Stomach (tissue), 19 donors: ENCODE measurements at places on chromosomes 6 and 20.
A peak's percentile ranks its signal among the peaks of the same experiment; 100 is the strongest.

- H3K27ac ChIP-seq = no peak overlapping the region
- H3K27me3 ChIP-seq = no peaks in the 10 kb centered on the region
- H3K36me3 ChIP-seq = no peaks in the 10 kb centered on the region
- peaks cover 3% of the 10 kb centered on the region for H3K4me1 ChIP-seq
- H3K4me3 ChIP-seq = no peak overlapping the region
Measured at GRCh38 chr20:19913927-19914614, 103.1 kb upstream of the NAA20 start.

DNA sequence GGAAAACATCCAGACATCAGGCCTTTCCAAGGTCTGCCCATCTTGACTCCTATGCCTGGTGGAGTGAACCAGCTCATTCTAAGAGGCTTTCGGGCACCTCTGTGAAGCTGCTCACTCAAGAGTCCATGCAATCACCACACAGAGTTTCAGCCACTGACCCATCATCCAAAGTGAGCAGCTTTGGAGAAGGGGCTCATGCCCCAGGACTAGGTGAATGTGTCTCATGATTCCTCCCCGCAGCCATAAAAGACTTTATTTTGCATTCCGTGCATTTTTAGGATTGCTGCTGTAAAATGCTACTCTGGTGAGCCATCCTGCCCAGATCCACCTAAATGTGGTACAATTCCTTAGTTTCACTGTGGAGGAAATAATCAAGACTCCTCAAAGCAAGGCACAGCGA lies 44.5 kb upstream of the EZR start:
- no peak overlapping the region for H3K4me3 ChIP-seq
- no peaks in the 10 kb centered on the region for H3K36me3 ChIP-seq
- H3K27me3 ChIP-seq = no peaks in the 10 kb centered on the region
- H3K4me1 ChIP-seq = no peaks in the 10 kb centered on the region
- DNase-seq = no peak

DNA sequence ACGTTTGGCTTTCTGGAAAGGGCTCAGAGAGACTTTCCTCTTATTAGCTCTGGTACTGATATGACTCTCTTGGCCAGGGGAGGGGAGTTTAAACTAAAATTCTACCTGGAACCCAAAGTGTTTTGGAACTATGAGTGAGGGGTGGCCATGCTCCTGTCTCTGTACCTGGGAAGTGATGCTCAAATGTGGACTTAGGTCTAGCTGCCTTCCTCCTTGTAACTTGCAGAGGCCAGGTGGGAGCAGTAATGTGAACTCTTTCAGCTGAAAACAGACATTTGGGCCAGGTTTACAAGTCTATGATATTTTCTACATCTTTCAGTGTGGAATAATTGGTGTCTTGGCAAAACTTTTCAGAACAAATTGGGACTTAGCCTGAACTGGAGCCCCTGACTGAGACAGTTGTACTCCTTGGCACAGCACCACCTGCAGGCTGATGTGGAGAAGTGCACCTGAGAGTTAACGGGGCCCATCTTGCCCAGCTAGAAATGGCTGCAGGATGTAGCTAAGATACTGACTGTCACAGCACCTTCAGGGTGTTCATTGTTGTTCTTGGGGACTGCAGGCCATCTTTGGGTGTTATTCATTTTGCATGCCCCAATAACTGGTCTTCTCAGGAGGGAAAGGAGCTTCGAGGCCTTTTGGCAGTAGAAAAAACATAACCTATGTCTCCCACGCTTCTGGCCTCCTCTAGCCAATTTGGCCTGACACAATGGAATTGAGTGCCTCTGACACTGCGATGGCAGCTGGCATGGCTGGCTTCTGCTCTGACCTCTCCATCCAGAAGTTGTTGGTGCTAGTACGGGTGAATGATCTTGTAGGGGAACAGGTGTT lies 37.1 kb downstream of the CD109 start:
- H3K4me3 ChIP-seq = no peak overlapping the region
- no peak overlapping the region for H3K27ac ChIP-seq
- no peaks in the 10 kb centered on the region for H3K4me1 ChIP-seq
- DNase-seq = peak; percentile 59
- no peaks in the 10 kb centered on the region for H3K27me3 ChIP-seq

GRCh38 chr20:58545565-58546415 lies 30.6 kb upstream of the APCDD1L start:
- H3K27ac ChIP-seq = no peak overlapping the region
- H3K4me3 ChIP-seq = no peak overlapping the region
- no peaks in the 10 kb centered on the region for H3K36me3 ChIP-seq
- H3K4me1 ChIP-seq = no peaks in the 10 kb centered on the region

DNA sequence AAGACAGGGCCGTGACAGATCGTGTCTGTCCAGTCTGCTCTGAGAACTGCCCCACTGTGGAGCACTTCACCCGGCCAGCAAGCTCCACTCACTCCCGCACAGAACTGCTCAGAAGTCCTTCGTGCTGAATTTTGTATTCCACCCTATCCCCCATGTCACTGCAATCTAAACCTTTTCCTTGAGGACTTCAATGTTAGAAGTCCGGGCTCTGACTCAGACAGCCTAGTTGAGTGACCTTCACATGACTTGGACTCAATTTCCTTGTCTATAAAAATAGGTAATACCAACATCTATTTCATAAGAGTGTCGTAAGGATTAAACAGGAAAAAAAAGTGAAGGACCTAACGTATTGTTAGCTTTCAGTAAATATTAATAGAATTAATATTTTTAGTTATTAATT lies 161.6 kb downstream of the QRSL1 start:
- peak; percentile 36 for DNase-seq
- H3K27me3 ChIP-seq = no peaks in the 10 kb centered on the region

- H3K36me3 ChIP-seq = no peaks in the 10 kb centered on the region
- peaks cover 11% of the 10 kb centered on the region for H3K4me1 ChIP-seq
- peak; percentile 62 for DNase-seq
- peak overlapping the region; percentile 23 for H3K27ac ChIP-seq
- H3K27me3 ChIP-seq = no peaks in the 10 kb centered on the region
- H3K4me3 ChIP-seq = no peak overlapping the region
Measured at GRCh38 chr6:11732036-11732631, 46.5 kb downstream of the ADTRP start.

DNA sequence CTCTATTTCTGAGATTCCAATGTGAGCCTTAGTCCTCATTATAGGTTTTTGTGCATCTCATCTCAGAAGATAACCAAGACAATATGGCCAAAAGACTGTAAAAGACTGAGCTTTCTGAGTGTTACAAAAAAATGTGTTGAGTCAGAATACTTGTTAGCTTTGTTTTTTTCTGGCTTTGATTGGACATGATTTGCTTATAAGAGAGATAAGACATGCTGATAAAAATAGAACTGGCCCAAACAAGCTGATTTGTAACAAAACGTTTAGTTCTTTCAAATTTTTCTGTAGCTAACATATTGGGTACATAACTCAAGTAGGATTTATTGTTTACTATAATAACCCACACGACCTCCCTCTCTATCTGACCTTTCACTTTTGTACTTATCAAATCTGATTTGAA lies 32.9 kb downstream of the FILIP1 start:
- peaks cover 5% of the 10 kb centered on the region for H3K4me1 ChIP-seq
- no peak overlapping the region for H3K27ac ChIP-seq
- H3K4me3 ChIP-seq = no peak overlapping the region
- DNase-seq = no peak
- no peaks in the 10 kb centered on the region for H3K36me3 ChIP-seq

DNA sequence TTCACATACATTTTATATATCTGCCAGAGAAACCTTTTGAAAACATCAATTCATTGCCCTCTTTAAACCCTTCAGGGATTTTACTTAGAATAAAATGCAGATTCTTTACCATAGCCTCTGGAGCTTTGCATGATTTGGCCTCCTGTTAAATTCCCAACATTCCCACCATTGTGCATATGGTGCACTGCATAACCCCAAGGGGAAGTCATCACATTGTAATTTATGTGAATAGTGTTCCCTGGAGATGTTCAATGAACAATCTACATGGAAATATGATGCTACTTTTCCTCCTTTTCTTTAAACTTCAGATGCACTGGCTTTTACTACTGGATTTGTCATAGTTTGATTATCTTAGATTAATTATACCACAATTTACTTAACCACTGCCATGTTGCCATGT lies 94.7 kb downstream of the PHF3 start:
- no peak overlapping the region for H3K4me3 ChIP-seq
- no peak overlapping the region for H3K27ac ChIP-seq
- no peak for DNase-seq
- H3K36me3 ChIP-seq = no peaks in the 10 kb centered on the region
- no peaks in the 10 kb centered on the region for H3K4me1 ChIP-seq

- H3K36me3 ChIP-seq = no peaks in the 10 kb centered on the region
- H3K4me3 ChIP-seq = no peak overlapping the region
- DNase-seq = no peak
- H3K27ac ChIP-seq = no peak overlapping the region
- no peaks in the 10 kb centered on the region for H3K27me3 ChIP-seq
Measured at GRCh38 chr6:1047981-1048541, 263.8 kb upstream of the FOXQ1 start.

- H3K4me3 ChIP-seq = no peak overlapping the region
- H3K4me1 ChIP-seq = no peaks in the 10 kb centered on the region
- no peak for DNase-seq
- no peaks in the 10 kb centered on the region for H3K27me3 ChIP-seq
- H3K36me3 ChIP-seq = no peaks in the 10 kb centered on the region
Measured at GRCh38 chr6:83057705-83058321, 7.8 kb downstream of the UBE3D start.

DNA sequence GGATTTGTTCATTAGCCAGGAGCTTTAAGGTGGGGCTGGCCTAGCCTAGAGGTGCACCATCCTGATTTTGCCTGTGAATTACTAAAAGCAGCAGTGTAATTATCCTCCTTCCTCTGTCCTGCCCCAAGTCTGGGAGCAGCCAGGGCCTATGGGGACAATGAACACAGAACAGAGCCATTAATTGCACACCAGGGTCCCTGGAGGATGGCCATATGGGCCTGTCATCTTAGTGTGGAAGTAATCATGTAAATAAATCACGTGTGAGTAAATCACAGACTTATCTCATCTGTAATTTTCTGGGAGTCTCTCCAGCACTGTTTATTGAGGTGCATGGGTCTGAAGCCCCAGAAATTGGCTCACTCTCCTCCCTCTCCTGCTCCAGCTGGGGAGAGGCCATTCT lies 176.3 kb downstream of the LRFN2 start:
- H3K36me3 ChIP-seq = no peaks in the 10 kb centered on the region
- no peaks in the 10 kb centered on the region for H3K27me3 ChIP-seq
- no peak for DNase-seq

GRCh38 chr6:129844118-129844891 lies 16.8 kb downstream of the TMEM244 start:
- H3K27ac ChIP-seq = no peak overlapping the region
- H3K27me3 ChIP-seq = no peaks in the 10 kb centered on the region
- no peak for DNase-seq

GRCh38 chr6:130754786-130755367 lies 72.3 kb upstream of the SMLR1 start:
- H3K27me3 ChIP-seq = no peaks in the 10 kb centered on the region
- H3K4me1 ChIP-seq = no peaks in the 10 kb centered on the region
- DNase-seq = no peak
- H3K36me3 ChIP-seq = no peaks in the 10 kb centered on the region

DNA sequence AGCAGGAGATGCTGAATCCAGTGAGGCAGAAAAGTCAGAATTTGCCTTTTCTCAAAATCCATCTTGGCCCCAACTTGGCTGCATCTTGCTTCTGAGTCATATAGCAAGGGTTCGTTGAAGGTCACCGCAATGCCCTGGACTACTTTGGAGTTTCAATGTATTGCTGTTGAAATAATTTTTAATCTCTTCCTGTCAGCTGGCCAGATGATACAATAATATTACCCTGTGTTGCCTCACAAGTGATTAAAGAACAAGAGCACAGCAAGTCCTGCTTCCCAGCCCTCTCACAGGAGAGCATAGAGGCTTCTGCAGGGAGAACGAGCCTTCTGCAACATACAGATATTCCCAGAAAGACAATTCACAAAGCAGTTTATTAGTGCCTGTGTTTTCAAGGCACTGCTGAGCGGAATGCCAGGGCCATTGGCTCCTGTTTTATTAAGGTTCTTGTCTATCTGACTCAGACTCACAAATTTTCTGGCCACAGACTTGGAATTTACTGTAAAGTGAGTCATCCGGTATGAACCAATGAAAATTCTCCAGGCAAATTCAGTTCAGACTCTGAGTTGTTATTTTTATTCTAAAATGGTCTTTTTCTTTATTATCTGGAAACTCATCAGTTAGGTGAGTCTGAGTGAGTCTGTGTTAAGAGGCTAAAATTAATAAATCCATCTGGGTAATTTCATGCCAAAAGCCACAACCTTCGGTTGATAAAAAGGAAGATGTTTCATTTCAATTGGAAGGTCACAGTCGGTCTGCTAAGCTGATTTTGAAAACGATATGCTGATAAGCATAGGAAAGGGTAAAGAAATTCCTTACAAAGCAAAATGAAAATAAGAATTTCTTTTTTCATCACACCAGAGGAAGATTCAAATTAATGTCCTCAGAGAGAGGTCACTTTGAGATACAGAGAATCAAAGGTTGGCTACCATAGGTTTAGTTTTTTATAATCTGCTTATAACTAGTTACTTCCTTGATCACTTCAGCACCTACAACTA lies 289.4 kb upstream of the STXBP5 start:
- no peaks in the 10 kb centered on the region for H3K36me3 ChIP-seq
- H3K4me3 ChIP-seq = peak overlapping the region; percentile 18
- peaks cover 6% of the 10 kb centered on the region for H3K4me1 ChIP-seq
- no peaks in the 10 kb centered on the region for H3K27me3 ChIP-seq
- DNase-seq = peak; percentile 73

GRCh38 chr6:142055219-142055618 lies 77.5 kb upstream of the GJE1 start:
- no peaks in the 10 kb centered on the region for H3K36me3 ChIP-seq
- H3K4me1 ChIP-seq = peaks cover 6% of the 10 kb centered on the region
- no peak overlapping the region for H3K27ac ChIP-seq
- no peak overlapping the region for H3K4me3 ChIP-seq

DNA sequence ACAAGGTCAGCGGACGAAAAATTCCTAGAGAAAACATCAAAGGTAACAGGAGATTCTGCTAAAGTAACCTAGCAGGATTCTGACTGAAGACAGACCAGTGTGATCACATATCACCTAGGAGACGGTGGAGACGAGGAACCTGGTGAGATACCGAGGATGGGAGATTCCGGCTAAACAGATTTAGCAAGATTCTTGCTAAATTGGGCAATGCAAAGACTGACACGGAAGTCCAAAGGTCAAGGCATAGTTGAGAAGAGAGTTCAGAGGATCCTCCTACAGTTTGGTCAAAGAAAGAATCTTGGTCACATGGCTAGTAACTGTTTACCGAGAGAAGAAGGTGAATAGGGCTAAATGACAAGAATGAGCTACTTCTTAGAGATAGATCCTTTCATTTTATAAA lies 61.1 kb downstream of the TMEM170B start:
- DNase-seq = no peak
- no peaks in the 10 kb centered on the region for H3K27me3 ChIP-seq
- no peak overlapping the region for H3K27ac ChIP-seq
- H3K4me3 ChIP-seq = no peak overlapping the region

DNA sequence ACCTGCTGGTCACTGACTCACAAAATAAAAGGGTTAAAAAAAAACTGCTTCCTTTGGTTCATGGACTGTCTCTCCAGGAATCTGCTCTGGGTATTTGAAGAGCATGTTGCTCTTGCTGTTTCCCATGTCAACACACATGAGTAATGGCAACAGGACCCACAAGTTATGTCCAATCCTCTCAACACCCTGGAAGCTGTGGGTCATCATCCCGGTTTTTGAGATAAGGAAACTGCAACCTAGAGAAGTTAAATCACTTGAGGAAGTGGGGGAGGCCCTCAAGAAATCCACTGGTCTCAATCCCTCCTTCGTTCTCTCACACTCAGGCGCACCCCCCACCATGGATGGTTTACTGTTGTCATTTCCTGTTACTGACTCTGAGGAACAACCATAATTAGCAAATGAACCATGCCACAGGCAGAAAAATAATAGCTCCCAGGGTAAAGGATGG lies 12.4 kb downstream of the MAP1LC3A start:
- H3K36me3 ChIP-seq = peaks cover 74% of the 10 kb centered on the region
- H3K27me3 ChIP-seq = no peaks in the 10 kb centered on the region
- no peak overlapping the region for H3K4me3 ChIP-seq
- peaks cover 4% of the 10 kb centered on the region for H3K4me1 ChIP-seq
- no peak overlapping the region for H3K27ac ChIP-seq
- no peak for DNase-seq
